NCI-H1417 treated with DMSO at 0.1 percent for 48 hours (cell line): ENCODE measurements at places on chromosomes 16 and 17.

GRCh38 chr17:74658620-74659019 is 35.1 kb upstream of the CD300E start:
- no peak for DNase-seq

GRCh38 chr16:50071075-50071671 is 5.4 kb downstream of the HEATR3 start:
- DNase-seq: no peak

DNA sequence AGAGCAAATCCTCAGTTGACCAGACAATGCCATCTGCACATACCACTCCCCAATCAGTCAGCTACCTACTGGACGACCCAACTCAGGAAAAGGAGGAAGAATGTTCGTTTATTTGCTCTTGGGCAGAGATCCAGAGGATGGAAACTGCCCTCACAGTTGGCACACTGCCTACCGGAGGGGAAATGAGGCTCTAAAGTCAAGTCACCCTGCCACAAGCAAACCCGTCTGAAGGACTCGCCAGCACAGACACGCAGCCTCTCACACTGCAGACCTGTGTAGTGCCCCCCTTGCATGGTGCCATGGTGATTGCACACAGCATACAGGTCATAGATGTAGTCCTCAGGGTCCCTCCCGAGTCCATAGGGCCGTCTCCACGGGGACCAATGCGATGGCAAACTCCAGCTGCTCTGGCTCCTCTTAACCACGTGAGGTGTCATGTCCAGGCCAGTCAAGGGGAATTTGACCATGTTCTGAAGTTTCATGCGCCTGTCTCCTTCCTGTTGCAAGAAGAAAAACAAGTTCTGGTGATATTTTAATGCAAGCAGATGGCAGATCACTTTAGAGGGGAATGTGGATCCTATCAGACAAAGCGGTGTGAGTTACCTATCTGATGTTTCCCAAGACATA is 69.5 kb downstream of the USP31 start:
- no peak for DNase-seq

DNA sequence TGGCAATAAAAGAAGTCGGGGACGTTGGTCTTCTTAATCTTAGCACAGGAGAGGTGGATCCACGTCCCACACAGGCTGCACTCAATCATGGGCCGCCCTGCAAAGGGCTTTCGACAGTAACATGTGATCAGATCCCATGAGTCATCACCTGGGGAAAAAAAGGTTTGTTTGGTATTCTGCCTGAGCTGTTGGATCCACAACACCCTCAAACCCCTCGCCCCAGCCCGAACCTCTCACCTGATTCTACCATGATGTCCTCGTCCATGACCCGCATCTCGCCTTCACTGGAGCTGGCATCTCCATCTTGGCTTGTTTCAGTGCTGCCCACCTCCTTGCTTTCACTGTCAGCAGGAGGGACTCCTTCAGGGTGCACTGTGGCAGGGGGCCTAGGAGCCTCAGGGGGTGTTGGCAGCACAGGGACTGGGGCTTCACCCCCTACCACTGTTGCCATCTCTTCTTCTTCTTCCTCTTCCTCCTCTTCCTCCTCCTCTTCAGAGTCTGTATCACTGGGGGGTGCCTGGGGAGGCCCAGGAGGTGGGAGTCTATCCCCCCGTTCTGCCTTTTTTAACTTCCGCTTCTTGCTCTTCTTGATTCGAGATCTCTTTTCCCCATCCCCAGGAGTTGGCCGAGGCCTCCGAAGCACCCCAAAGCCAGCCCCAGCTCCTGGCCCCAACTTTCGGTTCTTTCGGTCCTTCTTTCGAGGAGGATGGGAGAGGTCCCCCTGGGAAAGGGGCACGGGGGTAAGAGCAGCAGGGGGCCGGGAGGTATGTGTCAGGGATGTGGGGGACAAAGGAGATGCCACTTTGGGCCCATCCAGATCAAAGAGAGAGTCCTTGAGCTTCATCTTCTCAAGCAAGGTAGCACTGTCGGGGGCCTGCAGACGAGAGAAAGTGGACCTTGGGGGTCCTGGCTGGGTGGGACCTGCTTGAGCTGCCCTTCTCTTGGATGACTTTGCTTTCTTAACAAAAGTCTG is 1.7 kb upstream of the DVL2 start:
- DNase-seq: no peak

DNA sequence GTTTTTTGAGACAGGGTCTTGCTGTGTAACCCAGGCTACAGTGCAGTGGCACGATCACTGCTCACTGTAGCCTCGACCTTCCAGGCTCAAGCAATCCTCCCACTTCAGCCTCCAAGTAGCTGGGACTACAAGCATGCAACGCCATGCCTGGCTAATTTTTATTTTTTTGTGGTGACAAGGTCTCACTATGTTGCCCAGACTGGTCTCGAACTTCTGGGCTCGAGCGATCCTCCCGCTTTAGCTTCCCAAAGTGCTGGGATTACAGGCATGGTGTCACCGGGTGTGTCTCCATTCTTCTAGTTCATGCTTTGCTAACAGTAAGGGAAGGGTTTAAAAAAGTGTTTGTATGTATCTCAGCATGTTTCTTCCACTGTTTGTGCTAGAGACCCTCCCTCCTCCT is 101.8 kb downstream of the HIC1 start:
- no peak for DNase-seq

DNA sequence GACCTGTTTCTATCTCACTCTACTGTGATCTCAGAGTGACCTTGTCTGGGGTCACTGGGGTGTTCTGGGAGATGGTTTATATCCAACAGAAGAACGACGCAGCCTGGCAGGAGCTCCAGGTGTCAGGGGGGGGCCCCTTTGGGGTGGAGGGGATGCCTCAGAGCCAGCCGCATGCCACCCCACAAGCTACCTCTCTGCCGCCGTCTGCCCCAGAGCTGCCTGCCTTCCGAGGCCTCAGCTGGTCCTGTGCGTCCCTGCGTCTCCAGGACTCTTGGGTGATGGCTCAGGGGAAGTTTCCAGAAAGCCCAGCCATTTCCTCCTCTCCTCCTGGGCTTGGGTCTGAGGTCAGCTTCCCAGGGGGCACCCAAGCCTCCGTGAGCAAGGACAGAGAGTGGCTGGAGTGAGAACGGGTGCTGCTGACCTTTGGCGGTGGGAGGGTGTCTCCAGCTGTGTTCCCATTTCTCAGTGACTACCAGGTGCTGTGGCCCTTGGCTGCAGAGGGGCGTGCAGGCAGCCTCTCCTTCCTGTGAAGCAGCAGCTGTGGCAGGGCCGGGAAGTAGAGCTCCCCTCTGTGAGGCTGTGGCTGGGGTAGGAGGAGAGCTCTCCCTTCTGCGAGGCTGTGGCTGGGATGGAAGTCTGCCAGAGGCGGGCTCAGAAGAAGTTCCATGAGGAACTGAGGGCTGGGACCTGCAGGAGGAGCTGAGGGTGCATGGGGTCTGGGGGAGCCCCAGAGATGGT is 19.8 kb downstream of the JPH3 start:
- DNase-seq: no peak

GRCh38 chr17:66531851-66532295 is 229.5 kb downstream of the PRKCA start:
- no peak for DNase-seq

DNA sequence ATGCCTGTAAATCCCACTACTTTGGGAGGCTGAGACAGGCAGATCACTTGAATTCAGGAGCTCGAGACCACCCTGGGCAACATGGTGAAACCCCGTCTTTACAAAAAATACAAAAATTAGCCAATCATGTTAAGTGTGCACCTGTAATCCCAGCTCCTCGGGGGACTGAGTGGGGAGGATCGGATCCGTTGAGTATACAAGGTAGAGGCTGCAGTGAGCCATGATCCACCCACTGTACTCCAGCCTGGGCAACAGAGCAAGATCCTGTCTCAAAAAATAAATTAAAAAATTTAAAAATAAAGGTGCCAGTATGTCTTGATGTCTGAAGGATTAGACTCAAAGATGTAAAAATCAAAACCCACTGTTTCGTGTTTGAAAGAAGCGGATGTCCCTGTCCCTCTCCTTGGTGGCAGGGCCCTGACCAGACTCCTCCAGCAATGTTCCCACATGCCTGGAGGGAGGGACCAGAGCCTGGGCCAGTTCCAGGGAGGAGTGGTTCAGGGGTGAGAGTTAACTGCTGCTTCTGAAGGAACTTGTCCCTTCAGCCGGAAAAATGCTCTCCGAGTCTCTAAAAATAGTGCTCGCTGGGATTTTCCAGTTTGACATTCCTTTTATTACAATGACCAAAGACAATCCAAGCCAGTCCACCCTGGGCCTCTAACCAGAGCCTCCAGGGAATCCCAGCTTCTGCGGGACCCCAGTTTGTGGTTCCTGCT is 9.4 kb upstream of the CMTM4 start:
- no peak for DNase-seq

GRCh38 chr17:45333702-45334092 is 16.9 kb upstream of the MAP3K14 start:
- DNase-seq: no peak

DNA sequence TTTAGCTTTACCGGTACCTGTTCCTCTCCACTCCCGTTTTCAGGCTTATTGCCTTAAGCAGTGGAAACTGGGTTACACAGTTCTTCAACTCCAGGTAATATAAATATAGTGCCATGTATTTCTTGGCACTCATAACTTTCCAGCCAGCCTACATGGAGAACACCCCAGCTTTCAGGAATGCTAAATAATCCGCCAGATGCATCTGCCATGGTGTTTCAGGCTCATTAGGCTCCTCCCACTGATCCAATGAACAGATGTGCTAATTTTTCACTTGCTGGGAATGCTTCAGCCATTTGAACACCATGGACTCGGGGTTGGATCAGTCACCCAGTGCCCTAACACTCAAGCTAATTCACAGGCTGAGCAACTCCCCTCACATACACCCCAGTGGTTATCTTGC is 4.6 kb downstream of the ANKFN1 start:
- no peak for DNase-seq

GRCh38 chr17:28746611-28747050 is 2.8 kb downstream of the TRAF4 start:
- no peak for DNase-seq

GRCh38 chr16:27379919-27380318 is 22.1 kb upstream of the IL21R start:
- DNase-seq: no peak

DNA sequence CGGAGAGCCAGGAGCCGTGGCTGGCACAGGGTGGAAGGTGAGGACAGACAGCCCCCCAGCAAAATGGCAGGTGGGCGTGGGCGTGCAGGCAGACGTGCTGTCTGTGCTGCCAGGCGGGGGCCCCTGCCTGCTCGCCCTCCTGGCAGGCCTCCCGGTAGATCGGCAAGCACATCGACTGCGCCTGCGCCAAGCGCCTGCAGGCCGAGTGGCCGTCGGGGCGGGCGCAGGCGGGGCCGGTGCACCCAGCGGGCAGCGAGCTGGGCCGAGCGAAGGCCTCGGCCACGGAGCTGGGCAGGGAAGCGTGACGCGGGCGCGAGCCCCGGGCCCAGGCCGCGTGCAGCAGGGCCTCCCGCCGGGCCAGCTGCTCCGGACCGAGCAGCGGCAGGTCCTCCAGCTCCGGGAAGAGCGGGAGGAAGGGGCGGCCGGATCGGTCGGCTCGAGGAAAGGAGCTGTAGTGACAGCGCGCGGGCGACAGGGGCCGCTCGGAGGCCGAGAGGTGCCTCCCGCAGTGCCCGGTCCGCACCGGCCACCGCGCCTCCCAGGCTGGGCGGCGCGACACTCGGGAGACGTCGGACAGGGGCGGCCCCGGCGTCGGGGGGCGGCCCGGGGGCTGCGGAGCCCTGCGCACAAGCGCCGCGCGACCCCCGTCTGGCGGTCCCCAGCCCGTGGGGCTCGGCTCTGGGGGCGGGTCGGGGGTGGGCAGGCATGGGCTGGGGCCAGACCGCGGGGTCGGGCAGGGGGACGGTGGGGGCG is 16.9 kb downstream of the GRIN2C start:
- no peak for DNase-seq
